ENCODE measurements at places on chromosomes 16 and 17.

GRCh38 chr17:12637015-12637414 is 28.7 kb upstream of the MYOCD start:
- no peak for DNase-seq

DNA sequence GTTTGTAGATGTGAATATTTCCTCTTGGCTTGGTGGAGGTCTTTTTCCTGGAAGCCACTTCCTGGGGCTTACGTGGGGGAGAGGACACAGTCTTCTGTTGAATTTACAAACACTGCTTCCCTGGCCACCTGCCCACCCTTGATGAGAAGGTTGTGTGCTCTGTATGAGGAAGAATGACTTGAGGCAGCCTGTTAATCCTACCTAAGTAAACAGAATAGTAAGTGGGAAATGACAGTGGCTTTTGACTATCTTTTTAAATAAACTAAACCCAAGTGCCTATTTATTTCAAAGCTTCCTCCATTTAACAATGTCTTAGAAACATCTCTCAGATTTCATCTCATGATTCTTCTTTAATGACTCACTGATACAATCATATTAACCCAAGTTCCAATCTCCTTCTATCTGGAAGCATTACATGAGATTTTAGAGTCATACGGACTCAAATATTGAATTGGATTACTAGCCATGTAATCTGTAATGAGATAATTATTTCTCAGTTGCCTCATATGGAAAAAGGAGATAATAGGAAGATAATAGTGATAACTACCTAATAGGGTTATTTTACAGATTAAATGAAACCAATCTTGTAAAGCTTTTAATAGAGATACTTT is 96.6 kb upstream of the SMIM36 start:
- DNase-seq: no peak

- DNase-seq: no peak
Observed at GRCh38 chr16:19837331-19837980, 47.2 kb downstream of the GPRC5B start.

- DNase-seq: no peak
Observed at GRCh38 chr16:52572656-52573055, 25.7 kb upstream of the TOX3 start.

DNA sequence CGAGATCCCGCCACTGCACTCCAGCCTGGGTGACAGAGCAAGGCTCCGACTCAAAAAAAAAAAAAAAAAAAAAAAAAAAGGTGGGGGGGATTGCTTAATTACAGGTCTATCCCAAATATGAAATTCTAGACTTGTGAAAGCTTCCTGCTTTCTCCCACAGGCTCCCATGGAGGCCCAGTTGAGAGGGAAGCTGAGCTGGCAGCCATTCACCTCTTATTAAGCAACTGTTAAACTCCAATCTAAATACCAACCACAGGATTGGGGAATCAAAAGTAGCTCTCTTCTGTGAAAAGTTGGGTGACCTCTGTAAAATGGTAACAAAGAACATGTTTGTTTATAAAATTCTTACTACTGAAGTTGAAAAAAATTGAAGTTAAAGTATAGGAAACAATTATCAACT is 45.8 kb upstream of the STAC2 start:
- DNase-seq: no peak

All from activated CD8-positive, alpha-beta memory T cell treated with anti-CD3 and anti-CD28 coated beads for 4 hours (primary cell).